ENCODE measurements at places on chromosomes 2 and 18.

DNA sequence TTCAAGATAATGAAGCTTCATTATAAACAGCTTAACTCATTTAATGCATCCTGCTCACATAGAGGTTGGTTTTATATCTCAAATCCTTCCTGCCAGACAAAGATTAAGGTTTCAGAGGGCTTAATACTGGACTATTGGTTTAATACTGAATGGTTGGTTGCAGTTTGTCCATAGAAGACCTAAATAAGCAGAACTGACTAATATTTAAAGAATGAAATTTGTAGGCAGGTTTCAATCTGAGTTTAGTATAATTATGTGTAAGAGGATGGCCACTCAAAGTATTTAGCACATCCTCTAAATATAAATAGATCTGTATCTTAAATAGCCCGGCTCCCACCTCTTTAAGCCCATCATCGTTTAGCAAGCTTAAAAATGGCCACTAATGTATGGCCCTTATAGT is 92.5 kb downstream of the EPB41L5 start:
- no peak for DNase-seq

GRCh38 chr2:120861576-120862191 is 126.0 kb downstream of the GLI2 start:
- DNase-seq = no peak

- DNase-seq = no peak
These were observed 921.1 kb downstream of the SOCS6 start for GRCh38 chr18:71209944-71210343.

DNA sequence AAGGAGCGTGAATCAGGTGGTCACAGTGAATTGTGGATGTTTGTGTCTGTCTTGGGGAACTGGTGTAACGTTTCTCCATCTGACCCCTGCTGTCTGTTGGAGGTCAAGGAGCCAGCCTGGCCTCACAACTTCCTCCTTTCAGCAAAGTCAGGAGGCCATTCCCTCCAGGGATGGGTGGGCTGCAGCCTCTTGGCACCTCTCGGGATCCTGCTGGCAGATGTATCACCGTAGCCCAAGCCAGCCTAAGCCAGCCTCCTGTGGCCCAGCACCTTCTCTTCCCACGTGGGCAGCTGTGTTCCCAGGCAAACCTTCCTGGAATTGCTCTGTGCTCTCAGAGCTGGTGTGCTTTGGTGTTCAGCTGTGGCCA is 30.5 kb downstream of the HPCAL1 start:
- DNase-seq = no peak

GRCh38 chr2:50720697-50721315 is 311.1 kb downstream of the NRXN1 start:
- no peak for DNase-seq

DNA sequence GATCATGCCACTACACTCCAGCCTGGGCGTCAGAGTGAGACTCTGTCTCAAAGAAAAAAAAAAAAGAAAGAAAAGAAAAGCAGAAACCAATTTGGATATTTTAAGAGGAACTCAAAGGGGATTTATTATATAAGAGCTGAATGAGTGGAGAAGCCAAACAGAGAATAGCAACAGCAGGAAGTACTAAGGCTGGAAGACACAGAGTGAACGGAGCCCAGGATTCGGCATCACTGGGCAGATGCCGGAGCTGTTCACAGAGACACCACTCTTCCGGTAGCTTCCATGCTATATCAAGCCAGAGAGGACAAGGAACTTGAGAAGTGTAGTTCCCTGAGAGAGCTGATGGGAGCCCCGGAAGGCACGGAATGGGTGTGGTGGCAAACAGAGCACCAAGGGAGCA is 47.0 kb upstream of the CABLES1 start:
- no peak for DNase-seq

DNA sequence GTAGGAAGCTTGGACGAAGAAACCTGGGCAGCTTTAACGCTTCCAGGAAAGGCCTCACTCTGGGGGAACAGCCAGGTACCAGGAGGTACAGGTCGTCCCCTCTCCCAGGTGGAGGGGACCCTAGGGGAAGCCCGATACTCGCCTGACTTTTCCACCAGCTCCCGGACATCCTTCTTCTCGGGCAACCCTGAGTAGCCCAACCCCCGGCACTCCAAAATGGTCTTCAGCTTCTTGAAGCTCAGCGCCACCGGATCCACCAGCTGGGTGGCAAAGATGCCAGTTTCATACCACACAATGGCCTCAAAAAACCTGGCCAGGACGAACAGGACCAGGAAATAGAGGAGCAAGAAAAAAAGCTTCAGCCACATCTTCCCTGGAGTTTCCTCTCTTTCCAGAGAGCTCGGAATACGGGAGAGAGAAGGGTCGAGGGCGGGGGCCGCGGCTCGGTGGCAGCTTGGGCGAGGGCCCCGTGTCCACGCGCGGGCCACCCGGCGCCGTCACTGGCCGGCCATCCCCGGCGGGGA is 1.1 kb downstream of the RNF103 start:
- peak; percentile 6 for DNase-seq

DNA sequence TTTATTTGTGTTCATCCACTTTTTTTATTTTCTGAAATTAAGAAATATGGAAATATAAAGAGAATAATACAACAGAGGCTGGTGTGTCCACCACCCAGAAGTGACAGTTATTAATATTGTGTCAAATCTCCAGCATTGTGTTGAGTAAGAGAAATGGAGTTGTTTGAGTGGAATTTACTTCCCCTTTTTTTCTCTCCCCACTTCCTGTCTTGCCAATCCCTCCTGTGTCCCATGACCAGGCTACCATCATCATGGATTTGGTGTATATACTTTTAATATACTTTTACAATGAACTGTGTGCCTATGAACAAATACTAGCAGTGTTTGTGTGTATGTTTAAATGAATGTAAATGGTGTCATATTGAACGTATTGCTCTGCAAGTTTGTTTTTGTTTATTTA is 276.9 kb upstream of the SKOR2 start:
- no peak for DNase-seq

DNA sequence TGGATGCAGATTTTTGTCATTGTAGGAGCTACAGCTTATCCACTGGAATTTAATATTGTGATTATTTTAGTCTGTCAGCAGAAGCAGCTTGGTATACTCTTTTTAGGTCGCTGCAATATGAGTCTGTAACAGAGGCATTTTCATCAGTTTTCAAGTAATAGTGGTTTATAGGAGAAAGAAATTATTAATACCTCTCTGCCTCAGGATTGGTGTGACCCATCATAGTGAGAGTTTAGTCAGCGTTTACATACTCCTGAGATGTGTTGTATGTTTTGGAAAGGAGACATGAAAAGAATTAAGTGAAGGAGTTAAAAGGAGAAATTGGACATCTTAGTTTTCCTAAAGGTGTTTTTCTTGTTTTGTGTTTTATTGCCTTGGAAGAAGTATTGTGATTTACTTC is 189.8 kb downstream of the GULP1 start:
- no peak for DNase-seq

DNA sequence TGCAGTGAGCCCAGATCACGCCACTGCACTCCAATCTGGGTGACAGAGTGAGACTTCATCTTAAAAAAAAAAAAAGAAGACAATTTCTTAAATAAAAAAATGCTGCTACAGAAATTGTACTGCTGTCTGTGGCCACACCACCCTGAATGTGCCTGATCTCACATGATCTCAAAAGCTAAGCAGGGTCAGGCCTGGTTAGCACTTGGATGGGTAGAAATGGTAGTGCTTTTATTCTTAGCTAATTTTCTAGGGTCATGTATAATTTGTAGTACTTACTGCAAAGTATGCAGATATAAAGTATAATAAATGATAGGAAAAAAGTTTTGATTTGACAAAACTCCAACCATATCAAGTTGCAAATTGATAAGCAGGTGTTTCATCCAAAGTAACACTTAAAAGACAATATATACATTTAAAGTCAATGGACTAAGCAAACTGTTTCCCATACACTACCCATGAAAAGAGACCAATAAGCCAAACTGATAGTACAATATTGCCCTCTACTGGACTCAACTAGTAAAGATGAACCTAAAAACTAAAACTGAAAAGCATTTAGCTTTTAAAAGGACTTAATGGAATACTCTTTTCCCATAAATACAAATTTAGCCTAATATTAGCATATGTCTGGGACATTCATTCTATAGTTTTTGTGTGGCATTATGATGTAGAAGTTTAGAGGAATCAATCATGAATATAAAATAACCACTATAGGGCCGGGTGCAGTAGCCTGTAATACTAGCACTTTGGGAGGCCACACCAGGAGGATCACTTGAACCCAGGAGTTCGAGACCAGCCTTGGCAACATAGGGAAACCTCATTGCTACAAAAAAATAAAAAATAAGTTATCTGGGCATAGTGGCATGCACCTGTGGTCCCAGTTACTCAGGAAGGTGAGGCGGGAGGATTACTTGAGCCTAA is 18.6 kb upstream of the PEX13 start:
- DNase-seq = no peak

DNA sequence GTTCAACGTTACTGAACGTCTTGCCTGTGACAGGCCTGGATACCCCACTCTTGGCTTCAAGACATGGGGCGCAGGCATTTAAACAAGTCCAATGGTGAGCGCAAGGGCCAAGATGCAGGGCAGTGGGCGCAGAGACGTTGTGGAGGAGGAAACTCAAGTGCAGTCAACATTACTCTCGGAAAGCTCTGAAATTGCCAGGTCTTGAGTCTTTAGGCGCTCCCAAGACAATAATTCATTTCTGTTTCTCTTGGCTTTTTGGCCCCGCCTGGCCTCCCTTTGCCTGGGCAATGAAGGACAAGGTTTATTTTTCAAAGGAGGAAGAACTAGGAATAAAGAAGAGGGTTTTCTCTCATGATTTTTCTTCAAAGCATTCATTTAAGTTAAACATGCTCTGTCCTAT is 13.3 kb upstream of the TMEM214 start:
- no peak for DNase-seq

- no peak for DNase-seq
These were observed 684.4 kb upstream of the SALL3 start for GRCh38 chr18:78295262-78295661.

- DNase-seq = no peak
These were observed 255.4 kb downstream of the ALPK2 start for GRCh38 chr18:58373481-58373880.

DNA sequence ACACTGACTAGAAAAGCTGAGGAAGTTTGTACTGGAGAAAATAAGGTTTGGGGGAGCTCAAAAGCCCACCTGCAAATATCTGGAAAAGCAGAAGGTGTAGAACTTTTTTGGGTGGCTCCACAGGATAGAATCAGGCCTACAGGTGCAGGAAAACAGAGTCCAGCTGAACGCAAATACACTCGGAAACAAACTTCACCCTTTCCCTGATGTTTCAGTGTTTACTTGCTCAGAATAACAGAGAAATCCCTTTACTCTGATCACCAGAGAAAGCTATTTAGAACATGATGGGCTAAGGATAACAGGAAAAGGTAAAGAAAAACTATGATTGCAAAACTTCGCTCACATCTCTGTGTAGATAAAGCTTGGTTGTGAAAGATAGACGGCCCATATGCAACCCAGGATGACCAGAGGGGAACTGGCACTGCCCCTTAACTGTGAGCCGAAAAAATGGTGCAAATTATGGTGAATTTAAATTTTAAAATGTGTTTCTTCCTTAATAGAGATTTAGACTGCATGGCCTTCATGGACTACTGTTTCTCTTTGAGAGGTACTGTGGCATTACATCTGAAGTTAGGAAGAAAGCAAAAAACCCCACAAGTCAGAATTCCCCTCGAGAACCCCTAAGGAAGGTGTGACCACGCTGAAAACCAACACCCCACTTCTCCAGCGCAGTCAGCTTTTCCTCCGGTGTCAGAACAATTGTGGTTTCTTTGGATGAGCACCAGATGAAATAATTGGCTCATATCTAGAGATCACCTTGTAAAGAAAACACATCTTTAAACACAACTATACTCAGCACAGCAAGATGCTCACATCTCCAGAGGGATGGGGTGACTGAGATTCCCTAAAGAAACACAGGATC is 84.5 kb upstream of the TMEM247 start:
- no peak for DNase-seq

GRCh38 chr18:5746844-5747243 is 148.5 kb downstream of the TMEM200C start:
- no peak for DNase-seq

GRCh38 chr2:205024822-205025518 is 479.7 kb downstream of the PARD3B start:
- DNase-seq = peak; percentile 7

DNA sequence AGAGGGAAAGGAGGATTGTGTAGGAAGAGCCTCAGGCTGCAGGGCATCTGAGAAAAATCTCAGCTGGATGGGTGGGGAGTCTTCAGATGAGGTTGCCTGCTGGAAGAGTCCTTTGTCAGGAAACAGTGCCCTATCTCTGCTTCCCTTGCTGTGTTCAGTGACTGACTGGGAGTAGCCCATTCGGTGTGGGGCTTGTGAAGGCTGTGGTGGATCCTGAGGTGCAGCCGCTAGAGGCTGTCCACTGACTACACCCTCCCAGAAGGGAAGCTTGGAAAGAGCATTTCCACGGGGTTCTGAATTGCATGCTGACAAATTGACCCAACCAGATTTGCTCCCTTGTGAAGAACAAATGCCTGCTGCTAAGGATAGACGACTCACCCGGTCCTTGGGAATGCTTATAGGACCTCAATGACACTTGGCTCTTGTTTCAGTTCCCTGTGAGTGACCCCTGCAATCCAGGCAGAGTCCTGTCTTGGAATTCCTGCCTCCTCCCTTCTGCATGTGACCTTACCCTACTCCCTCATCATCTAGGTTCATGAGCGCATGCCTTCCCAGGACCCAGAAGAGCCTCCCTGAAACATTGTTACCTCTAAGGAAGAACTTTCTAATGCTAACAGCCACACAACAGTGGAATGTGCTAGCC is 109.7 kb upstream of the FAM136A start:
- DNase-seq = no peak

GRCh38 chr2:162342841-162343240 is 1.1 kb upstream of the GCA start:
- no peak for DNase-seq

GRCh38 chr2:8693157-8693821 is 11.4 kb downstream of the ID2 start:
- no peak for DNase-seq

DNA sequence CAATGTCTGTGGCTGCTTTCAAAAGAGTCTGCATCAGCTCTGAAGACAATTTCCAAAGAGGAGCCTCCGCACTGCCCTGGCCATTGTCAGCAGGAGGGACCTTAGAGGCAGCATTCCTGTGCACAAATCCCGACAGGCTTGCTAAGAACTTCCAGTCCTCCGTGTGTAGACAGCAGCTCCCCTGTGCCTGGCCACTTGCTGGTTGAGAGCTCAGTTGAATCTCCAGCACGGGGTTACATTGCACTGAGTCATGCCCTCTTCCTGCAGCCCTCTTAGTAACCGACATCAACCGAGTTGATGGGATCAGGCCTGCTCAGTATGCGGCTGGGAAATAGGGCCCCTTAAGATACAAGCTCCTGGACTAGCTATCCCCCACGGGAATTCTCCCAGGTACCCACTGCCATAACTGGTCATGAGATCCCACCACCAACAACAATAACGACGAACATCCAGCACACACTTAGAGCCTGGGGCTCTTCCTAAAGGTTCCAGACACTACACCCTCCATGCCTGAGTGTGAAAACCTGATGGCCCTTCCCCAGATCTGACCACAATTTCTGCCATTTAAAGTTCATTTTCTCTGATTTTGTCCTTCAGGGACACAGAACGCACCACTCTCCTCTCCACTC is 12.0 kb downstream of the ATP6V1B1 start:
- no peak for DNase-seq

GRCh38 chr2:232523682-232524597 is 2.0 kb upstream of the CHRND start:
- no peak for DNase-seq

GRCh38 chr2:159439421-159439820 is 152.9 kb upstream of the WDSUB1 start:
- DNase-seq = no peak
